ENCODE measurements at places on chromosomes 11 and 22.

- no peak for DNase-seq
Measured at GRCh38 chr11:36408498-36409136, 101.5 kb downstream of the TRAF6 start.

DNA sequence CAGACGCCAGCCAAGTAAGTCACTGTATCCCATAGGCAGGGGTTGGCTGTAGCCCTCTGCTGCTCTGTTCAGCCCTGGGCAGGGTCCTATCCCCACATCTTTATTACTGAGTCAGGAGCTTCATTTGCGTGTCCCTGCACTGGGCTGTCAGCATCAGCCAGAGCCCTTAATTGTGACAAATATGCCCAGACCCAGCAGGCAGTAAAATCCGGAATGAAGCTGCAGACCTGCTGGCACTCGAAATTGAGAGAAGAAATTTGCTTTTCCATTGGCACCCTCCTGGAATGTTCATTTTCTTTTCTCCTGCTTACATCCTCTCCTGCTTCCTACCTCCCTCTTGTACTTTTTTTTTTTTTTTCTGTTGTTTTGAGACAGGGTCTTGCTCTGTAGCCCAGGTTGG is 43.8 kb downstream of the CEP164 start:
- DNase-seq = no peak

DNA sequence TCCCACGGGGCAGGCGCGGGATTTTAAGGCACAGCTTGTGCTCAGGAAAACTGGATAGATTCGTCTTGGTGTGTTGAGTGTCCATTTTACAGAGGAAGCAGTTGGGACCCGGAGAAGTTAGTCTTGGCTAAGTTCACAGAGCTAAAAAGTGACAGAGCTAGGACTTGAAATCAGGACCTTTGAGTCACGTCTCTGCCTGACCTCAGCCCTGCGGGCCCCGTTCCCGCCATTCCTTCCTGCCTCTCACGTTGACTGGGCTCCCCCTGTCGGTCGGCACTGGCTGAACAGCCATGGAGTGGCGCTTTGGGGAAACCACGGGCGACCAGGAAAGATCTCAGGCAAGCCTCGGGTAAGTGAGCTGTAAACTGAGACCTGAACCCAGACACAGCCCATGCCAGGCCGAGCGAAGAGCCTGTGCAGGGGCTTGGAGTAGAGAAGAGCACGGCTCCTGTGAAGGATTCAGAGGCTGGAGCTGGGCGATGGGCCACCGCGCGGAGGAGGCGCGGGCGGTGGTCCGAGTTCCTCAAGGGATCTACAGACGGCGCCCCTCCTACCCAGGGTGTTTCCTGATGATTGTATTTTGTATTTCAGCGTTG is 54.1 kb downstream of the WNT11 start:
- no peak for DNase-seq

- no peak for DNase-seq
Measured at GRCh38 chr22:48173061-48173772, 1410.8 kb downstream of the TBC1D22A start.

GRCh38 chr22:43526117-43526655 is 114.4 kb downstream of the MPPED1 start:
- DNase-seq = no peak

Measured in NCI-H187 treated with DMSO at 0.1 percent for 48 hours (cell line).